Dermis blood vessel endothelial cell (primary cell): ENCODE measurements at places on chromosomes 3 and 15.

DNA sequence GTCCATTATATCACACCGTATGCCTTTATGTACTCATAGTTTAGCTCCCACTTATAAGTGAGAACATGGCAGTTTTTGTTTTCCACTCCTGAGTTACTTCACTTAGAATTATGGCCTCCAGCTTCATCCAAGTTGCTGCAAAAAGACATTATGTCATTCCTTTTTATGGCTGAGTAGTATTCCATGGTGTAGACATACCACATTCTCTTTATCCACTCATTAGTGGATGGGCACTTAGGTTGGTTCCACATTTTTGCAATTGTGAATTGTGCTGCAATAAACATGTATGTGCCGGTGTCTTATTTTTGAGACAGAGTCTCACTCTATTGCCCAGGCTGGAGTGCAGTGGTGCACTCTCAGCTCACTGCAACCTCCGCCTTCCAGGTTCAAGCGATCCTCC lies 74.1 kb upstream of the IQSEC1 start:
- DNase-seq, result no peak

GRCh38 chr15:66661432-66662096 lies 40.5 kb upstream of the SMAD6 start:
- peak; percentile 65 for DNase-seq

- DNase-seq, result no peak
Measured at GRCh38 chr3:132254076-132254755, 63.0 kb upstream of the ACP3 start.

DNA sequence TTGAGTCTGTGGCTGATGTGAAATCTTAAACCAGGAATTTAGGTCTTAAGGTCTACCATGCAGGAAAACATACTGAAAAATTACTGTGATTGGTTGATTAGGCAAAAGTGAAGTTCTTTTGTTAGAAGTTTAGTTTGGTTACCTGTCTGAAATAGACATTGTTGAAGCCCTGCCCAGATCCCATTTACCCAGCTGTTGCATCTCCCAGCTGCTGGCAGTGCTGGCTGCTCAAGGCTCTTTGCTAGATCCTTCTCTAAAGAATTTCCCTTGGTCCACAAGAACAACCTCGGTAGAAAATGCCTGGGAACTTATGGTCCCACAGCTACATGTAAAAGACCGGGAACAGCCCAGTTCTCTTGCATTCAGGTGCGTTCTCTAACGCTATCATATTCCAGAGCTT lies 137.3 kb downstream of the EDEM1 start:
- no peak for DNase-seq

DNA sequence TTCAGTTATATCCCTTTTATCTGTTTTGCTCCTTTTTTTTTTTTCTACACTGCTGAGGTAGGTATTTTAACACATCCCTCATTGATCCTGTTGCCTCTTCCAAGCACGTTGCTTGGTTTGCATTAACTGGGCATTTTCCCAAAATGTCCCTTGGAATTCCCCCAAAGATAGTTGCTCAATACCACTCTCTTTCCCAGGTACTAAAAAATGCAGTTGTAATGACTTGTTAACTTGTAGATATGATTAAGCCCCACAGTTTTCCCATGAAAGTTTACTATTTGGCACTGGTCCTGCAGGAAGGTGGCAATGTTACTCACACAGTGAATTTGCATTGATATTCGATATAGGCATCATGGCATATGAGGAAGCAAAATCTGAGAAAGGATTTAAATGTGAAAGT lies 67.1 kb downstream of the GRM7 start:
- DNase-seq, result no peak

- DNase-seq, result peak; percentile 57
Measured at GRCh38 chr3:129525341-129525968, 3.0 kb upstream of the RHO start.

GRCh38 chr15:70955151-70955550 lies 62.5 kb downstream of the LRRC49 start:
- no peak for DNase-seq

- DNase-seq, result no peak
Measured at GRCh38 chr15:90035840-90036230, 34.7 kb downstream of the ZNF710 start.

DNA sequence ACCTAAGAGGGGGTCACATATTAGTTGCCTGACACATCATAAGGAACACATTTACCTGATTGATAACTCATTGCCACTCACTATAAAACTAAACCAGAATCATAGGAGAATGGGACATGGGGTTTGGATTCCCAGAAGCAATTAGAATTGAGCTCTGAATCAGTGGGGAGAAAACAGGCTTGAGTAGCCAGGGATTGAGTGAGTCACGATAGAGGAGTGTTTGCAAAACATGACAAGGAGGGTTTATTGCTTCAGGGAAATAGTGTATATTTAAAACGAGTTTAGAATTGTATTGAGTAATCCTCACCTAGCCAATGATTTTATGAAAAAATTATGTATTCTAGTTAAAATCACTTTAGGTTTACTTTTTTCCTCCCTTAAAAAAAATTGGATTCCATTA lies 101.1 kb upstream of the THRB start:
- no peak for DNase-seq

DNA sequence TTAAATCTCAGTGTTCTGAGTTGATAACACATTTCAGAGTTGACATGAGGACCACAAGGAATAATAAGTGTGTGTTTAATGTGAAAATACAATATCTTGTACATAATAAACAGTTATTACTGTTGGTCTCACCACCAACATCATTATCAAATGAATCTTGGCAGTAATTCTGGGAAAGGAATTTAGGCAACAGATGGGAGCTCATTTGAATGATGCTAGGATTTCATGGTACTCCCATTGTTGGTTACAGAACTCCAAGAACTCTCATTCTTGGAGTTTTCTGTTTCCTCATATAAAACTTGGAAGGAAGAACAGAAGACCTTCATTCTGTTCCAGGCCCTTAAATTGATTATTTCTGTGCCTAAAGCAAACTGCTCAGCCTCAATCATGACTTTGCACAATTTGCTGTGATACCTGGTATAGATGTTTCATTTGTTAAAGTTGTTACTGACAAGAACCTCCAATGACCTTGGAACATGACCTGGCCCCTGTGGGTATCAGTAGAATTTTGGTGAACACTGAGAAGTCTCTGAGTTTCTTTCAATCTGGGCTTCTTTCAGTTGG lies 385.8 kb downstream of the LPP start:
- DNase-seq, result no peak

DNA sequence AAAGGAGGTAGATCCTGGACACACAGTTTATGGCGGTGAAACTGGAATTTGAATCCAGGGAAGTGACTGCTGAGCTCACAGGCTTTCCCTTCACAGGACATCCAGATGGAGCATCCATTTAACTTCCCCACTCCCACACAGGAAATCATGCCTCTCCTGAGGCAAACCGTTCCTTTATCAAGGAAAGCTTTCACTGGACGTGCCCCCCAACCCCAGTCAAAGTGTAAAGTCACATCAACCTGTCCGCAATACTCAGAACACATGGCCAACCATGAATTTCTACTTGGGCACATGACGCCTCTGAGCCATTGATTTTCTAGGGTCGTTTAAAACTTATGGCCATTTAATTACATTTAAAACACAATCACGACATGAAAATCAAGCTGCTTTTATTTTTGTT lies 2.9 kb downstream of the PCOLCE2 start:
- DNase-seq, result no peak
